ENCODE measurements at places on chromosomes 7 and 10. TPM values are rescaled to one million over a fixed set of nuclear protein-coding genes. Genes with fewer than 3 reads are reported as not detected.
A peak's percentile ranks its signal among the peaks of the same experiment; 100 is the strongest.

DNA sequence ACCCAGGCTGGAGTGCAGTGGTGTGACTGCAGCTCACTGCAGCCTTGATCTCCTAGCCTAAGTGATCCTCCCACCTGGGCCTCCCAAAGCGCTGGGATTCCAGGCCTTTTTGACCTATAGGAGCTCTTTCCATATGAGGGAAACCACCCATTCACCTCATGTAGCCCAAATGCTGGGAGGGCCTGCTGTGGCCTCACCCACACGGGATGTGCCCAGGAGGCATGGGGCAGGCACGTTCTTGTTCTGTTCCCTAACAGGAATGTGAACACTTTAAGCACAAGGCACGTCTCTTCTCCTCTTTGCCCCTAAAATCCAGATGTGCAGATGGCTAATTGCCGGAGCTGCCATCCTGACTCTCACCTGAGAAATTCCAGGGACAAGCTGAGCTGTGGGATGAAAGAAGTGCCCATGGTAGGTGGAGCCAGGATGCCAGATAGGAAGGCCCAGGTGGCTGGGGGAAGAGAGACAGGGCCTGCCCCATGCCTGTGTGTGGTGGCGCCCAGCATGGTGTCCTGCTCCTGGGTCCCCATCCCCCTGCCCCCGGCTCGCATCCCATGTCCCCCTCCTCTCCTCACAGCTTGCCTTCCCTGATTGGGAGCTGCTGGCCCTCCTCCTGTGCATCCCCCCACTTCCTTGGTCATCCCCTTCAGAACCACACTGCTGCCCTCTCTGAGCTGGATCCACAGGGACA, 17.3 kb downstream of the CAMK2B start:
- H3K4me1 ChIP-seq = peaks cover 11% of the 10 kb centered on the region
- peaks cover 25% of the 10 kb centered on the region for H3K27me3 ChIP-seq
- H3K27ac ChIP-seq = no peak overlapping the region

DNA sequence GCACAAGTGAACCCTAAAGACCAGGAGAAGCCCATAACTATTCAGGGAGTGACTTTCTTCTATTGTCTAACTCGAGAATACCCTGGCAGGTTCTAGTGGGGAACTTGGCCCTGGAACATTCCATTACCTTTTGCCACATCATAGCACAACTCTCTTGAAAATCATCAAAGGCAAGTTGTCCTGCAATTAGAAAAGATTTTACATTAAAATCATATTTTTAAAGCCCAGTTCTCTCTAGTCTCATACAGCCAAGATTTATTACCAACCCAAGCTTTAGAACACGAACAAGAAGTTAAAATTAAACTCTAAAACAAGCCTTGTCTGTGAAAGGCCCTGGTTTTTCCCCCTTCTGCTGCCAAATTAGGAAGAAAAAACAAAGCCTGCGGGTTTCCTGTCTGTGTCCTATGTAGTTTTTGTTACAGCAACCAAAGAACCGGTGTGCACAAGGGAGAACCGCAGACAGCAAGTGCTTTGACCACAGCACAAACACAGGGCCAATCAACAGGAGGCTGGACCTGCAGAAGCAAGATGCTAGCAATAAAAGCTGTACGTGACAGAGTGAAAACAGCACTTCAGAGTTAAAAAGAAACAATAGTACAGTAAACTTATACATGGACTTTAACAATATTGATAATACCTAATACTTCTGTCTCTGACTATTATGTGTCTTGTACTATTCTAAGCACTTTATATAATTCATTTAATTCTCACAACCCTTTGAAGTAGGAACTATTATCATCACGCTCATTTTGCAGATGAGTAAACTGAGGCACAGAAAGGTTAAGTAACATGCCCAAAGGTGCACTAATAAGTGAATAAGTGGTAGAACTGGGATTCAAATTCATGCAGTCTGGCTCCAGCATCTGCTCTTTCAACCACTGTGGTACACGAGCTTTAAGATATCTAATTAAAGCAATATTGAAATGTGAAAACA, 65.8 kb downstream of the STK17A start:
- H3K36me3 ChIP-seq = peaks cover 60% of the 10 kb centered on the region
- H3K27me3 ChIP-seq = no peaks in the 10 kb centered on the region

- DNase-seq = no peak
- no peaks in the 10 kb centered on the region for H3K4me1 ChIP-seq
- peaks cover 2% of the 10 kb centered on the region for H3K27me3 ChIP-seq
- H3K27ac ChIP-seq = no peak overlapping the region
Observed at GRCh38 chr7:70032649-70033048, 434.4 kb downstream of the AUTS2 start.

DNA sequence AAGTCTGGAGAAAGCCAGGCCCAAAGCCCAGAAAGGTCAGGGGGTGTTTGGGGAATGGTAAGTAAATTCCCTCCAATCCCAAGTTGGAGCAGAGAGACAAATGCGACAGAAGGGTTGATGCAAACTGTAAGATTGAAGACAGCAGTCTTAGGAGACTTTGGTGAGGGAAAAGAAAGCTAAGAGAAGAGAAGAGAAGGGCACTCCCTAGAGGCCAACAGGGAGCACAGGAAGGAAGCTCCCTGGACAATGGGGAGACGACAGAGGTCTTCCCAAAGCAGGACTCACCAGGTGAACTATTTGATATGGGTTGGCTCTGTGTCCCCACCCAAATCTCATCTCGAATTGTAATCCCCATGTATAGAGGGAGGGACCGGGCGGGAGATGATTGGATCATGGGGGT, 151.5 kb downstream of the KIF20B start:
- H3K4me1 ChIP-seq = no peaks in the 10 kb centered on the region
- H3K27ac ChIP-seq = no peak overlapping the region
- peaks cover 8% of the 10 kb centered on the region for H3K27me3 ChIP-seq
- no peaks in the 10 kb centered on the region for H3K36me3 ChIP-seq
- H3K4me3 ChIP-seq = no peak overlapping the region
- no peak for DNase-seq

- peaks cover 28% of the 10 kb centered on the region for H3K27me3 ChIP-seq
- no peak for DNase-seq
- H3K27ac ChIP-seq = no peak overlapping the region
- H3K4me1 ChIP-seq = peaks cover 6% of the 10 kb centered on the region
Observed at GRCh38 chr10:90930070-90930837, 9.4 kb upstream of the ANKRD1 start.

DNA sequence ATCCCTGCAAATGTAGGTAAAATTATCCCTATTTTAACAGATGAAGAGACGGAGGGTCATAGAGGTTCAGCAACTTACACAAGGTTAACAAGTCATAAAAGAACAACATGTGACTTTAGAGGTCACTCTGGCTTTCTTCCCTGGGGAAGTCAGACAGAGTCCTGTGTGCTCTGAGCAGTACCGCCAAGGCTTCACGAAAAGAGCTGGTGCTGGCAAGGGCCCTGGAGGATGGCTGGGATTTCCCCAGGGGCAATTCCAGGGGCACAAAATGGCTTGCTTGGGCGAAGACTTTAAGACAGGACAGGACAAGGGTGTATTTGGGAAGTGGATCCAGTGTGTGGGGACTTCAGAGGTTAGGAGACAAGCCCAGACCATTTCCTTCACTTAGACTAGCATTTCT, 144.1 kb downstream of the PIP4K2A start:
- DNase-seq = no peak
- no peaks in the 10 kb centered on the region for H3K27me3 ChIP-seq
- peak overlapping the region; percentile 70 for H3K27ac ChIP-seq
- peaks cover 60% of the 10 kb centered on the region for H3K4me1 ChIP-seq
- peaks cover 83% of the 10 kb centered on the region for H3K36me3 ChIP-seq

DNA sequence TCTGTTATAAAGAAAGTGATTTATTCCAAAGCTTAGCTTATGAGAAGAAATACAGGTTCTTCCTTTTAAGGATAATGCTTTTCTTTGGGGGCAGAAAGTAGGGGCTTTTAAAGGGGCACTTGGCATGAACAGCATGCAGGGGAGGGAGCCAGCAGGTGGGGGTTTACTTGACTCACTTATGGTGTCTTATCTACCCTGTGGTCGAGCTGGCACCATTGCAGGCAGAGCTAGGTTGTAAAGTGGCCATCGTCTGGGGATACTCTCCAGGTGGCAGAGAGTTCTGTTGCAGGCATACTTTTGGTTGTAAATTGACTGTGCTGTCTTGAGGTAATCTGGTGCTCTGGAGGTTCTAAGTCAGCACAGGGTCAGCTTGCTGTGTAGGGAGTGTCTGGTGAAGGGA, 26.3 kb upstream of the IFRD1 start:
- DNase-seq = no peak
- no peak overlapping the region for H3K4me3 ChIP-seq
- no peaks in the 10 kb centered on the region for H3K36me3 ChIP-seq
- no peak overlapping the region for H3K27ac ChIP-seq
- no peaks in the 10 kb centered on the region for H3K27me3 ChIP-seq

GRCh38 chr7:91941450-91941849, 788 bp downstream of the AKAP9 start:
- peak; percentile 54 for DNase-seq
- H3K27ac ChIP-seq = peak overlapping the region; percentile 95
- H3K36me3 ChIP-seq = peaks cover 4% of the 10 kb centered on the region
- H3K4me3 ChIP-seq = peak overlapping the region; percentile 86
- no peaks in the 10 kb centered on the region for H3K27me3 ChIP-seq

DNA sequence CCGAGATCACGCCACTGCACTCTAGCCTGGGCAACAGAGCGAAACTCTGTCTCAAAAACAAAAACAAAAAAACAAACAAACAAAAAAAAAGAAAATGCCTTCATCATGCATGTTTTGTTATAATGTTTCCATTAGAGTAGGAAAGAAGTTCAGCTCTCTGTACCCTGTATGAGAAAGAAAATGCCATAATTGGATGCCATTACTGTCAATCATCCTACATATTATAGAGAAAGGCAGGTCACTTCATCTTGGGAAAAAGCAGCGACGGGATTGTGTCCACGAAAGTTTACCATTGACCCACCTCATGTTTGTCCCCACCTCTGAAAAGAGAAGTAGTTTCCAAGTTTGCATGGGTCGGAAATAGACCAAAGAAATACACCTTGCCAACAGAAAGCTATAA, 33.8 kb downstream of the SEC61G start:
- H3K36me3 ChIP-seq = no peaks in the 10 kb centered on the region
- no peaks in the 10 kb centered on the region for H3K27me3 ChIP-seq
- no peaks in the 10 kb centered on the region for H3K4me1 ChIP-seq
- no peak overlapping the region for H3K27ac ChIP-seq
- no peak for DNase-seq

GRCh38 chr10:11201911-11202310, 184.2 kb downstream of the CELF2 start:
- no peak for DNase-seq
- H3K27ac ChIP-seq = peak overlapping the region; percentile 53
- no peaks in the 10 kb centered on the region for H3K27me3 ChIP-seq
- peaks cover 95% of the 10 kb centered on the region for H3K36me3 ChIP-seq

GRCh38 chr10:131870411-131870810, 30.4 kb upstream of the PPP2R2D start:
- H3K36me3 ChIP-seq = no peaks in the 10 kb centered on the region
- H3K27ac ChIP-seq = no peak overlapping the region
- peaks cover 3% of the 10 kb centered on the region for H3K4me1 ChIP-seq
- H3K27me3 ChIP-seq = peaks cover 6% of the 10 kb centered on the region

DNA sequence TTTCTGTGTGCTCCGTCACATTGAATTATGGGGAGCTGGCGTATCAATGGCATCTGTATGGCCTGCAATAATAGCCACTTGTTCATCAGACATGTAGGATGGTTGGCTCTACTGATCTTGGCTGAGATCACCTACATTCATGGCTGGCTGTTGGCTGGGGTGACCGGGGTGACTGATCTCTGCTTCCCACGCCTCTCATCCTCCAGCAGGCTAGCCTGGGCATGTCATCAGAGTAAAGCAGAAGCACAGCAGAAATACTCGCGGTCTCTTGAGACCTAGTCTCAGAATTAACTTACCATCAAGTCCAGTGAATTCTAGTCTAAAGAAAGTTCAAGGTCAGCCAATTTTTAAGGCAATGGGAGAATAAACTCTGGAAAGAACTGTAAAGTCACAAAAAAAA, 257.7 kb upstream of the GLI3 start:
- H3K4me3 ChIP-seq = no peak overlapping the region
- peaks cover 3% of the 10 kb centered on the region for H3K4me1 ChIP-seq
- H3K36me3 ChIP-seq = no peaks in the 10 kb centered on the region
- peaks cover 4% of the 10 kb centered on the region for H3K27me3 ChIP-seq

- H3K36me3 ChIP-seq = no peaks in the 10 kb centered on the region
- H3K4me3 ChIP-seq = no peak overlapping the region
- H3K4me1 ChIP-seq = peaks cover 35% of the 10 kb centered on the region
Observed at GRCh38 chr7:27201580-27202017, 1.7 kb upstream of the HOXA13 start.

- peaks cover 94% of the 10 kb centered on the region for H3K4me1 ChIP-seq
- peaks cover 34% of the 10 kb centered on the region for H3K36me3 ChIP-seq
- no peak for DNase-seq
- no peaks in the 10 kb centered on the region for H3K27me3 ChIP-seq
- peak overlapping the region; percentile 32 for H3K4me3 ChIP-seq
Observed at GRCh38 chr7:5689716-5690115, 91.7 kb downstream of the RNF216 start.

CYP3A4 gene
- not detected for total RNA-seq

APBB1IP gene
- 75.9 TPM for total RNA-seq

CYP2E1 gene
- 0.13 TPM for total RNA-seq

HOXA13 gene
- not detected for total RNA-seq

NAT16 gene
- total RNA-seq = not detected

CTAGE15 gene
- 0.42 TPM for total RNA-seq

GPR85 gene
- not detected for total RNA-seq

IKZF1 gene
- 374 TPM for total RNA-seq

ZNF655 gene
- 108 TPM for total RNA-seq

RASA4 gene
- 61.8 TPM for total RNA-seq

ASB4 gene
- total RNA-seq = not detected

TMEM236 gene
- total RNA-seq = 0.13 TPM

HMX2 gene
- not detected for total RNA-seq

Measured in activated CD8-positive, alpha-beta T cell treated with anti-CD3 and anti-CD28 coated beads, Interleukin-2, amount 10 ng/mL, durations not matched to agents 7 days and 5 days (primary cell).